ENCODE measurements at places on chromosomes 11 and 22. TPM values are rescaled to one million over a fixed set of nuclear protein-coding genes. Genes with fewer than 3 reads are reported as not detected.

Gene TMEM132A
- 154 TPM for total RNA-seq

Gene KRTAP5-11
- not detected for total RNA-seq

DNA sequence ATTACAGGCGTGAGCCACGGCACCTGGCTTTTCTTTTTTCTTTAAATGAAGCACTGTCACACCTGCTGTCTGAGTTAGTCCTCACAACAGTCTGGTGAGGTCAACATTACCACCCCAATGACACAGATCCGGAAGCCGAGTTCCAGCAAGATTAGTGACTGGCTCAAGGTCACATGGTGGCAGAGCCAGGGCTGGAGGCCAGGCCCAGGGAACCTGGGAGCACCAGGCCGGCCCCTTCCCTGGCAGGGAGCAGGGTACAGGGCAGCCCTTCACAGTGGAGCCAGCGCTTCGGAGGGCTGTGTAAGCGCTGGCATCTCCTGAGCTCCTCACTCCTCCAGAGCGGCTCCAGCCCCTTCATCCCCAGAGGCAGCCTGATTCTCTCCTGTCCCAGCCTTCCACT, 118.7 kb downstream of the ST3GAL4 start:
- DNase-seq: no peak

DNA sequence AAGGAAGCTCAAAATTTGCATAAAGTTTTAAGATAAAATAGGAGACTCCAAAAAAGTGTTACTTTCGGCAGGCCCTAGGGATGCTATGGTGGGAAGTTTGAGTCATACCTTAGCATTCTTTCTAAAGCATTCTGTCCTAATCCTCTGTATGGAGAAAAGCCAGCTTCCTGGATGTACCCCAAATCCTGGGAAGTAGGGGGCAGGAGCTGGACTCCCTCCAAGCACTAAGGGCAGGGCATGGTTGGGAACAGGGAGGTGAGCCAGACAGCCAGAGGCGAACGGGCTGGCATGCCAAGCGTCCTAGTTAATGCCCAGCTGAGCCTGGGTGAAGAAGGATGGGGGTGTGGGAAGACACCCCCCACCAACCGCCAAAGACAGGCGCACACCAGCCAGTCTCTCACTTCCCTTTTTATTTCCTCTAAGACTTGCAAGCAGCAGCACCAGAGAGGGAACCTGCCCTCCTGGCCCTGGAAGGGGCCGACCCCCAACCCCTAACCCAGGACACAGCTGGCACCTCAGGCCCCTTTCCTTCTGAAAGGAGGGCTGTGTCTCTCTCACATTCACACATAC, 23.9 kb downstream of the RTN4RL2 start:
- no peak for DNase-seq

GRCh38 chr11:60891103-60891741, 15.2 kb downstream of the PRPF19 start:
- DNase-seq: no peak
